Umbilical cord (tissue), 2 donors: ENCODE measurements at places on chromosomes 7 and 10. TPM values are rescaled to one million over a fixed set of nuclear protein-coding genes. Genes with fewer than 3 reads are reported as not detected.

OR2A7 gene
- not detected for total RNA-seq

FAM25G gene
- total RNA-seq: not detected

LIPF gene
- total RNA-seq: 5.5 TPM

TMEM196 gene
- total RNA-seq: 14.9 TPM

CDNF gene
- not detected for total RNA-seq

LIPJ gene
- 4.1 TPM for total RNA-seq

ELAPOR2 gene
- 9.4 TPM for total RNA-seq

GRCh38 chr10:78650122-78650521, 418.6 kb upstream of the ZMIZ1 start:
- DNase-seq: no peak

- DNase-seq: peak; percentile 6
Measured at GRCh38 chr10:128125416-128125943, 743 bp downstream of the MKI67 start.

- no peak for DNase-seq
Measured at GRCh38 chr10:88865281-88865876, 13.7 kb upstream of the ANKRD22 start.

DNA sequence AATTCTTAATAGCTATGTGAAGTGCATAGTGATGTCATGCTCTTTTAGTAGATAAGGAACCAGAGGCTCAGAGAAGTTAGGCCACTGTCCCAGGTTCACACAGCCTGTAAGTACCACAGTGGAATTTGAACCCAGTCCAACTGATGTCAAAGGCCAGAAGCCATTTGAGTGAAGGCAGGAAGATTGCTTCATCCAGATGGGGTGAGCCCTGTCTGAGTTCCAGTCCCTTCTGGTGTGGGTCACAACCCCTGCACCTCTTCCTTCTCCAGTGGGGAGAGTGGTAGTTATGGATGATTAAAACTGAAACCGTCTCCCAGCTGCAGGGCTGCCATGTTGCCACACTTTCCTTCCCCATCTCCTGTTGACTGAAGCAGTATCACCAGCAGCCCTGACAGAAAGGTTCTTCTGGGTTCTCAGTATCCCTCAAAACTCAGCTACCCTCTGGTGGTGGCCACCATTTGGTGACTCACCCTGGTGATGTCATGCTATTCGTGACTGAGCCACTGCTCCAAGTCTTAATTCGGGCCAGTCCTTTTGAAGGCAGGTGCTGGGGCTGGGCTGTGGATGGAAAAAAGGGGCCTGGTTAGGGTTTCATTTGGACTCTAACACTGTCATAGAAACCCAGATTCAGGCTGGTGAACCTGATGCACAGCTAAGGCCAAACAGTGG, 1.5 kb upstream of the C10orf95 start:
- no peak for DNase-seq

DNA sequence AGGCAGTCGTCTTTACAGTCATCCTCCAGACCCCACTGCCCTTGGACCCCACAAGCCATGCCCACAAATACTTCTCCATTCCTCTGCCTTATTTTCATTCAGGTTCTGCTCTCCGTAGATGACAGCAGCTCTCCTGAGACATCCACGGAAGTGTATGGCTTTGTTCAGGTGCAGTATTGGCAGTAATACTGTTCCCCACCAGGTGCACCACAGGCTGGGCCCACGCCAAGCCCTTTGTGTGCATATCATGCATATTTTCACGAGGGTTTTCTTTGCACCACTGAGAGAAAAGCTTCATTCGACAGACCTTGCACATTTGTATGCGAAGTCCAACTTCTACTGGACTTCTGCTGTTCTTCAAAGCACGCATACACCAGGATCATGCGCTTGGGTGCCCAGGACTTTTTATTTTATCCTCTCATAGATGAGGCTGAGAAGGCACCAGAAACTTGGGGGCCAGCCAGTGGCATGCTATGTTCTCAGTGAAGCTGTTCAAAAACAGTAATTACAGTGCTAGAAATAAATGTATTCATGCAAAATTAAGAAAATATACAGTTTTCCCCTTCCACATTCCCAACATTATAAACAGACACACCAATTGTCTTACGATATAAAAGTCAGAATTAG, 37.8 kb upstream of the PITRM1 start:
- DNase-seq: no peak

DNA sequence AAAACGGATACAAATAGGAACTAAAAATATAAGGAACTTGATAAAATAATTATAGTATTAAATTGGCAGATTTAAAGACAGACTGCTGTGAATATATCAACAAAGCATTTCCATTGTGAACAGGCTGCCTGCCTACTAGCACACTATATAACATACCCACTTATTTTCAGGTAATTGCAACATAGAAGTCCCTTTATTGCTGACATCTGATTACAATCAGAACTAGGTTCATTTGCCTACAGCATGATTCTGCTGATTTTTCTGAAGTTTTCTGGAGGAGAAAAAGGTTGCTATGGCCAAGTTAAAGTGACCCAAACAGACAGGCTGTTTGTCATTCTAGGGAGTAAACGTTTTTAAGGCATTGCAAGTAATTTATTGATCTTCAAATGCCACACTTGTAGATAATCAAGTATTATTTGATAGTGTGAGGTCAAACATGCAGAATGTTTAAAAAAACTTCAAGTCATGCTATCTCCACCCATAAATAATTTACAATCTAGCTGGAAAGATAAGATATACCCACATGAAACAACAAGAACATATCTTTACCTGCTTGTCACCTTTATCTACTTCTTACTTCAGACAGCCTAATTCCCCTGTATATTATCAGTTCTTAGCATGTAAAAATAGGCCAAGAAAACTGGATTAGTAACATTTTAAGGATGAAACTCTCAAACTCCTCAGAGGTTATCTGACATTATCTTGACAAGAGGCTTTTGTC, 40.5 kb downstream of the MTPN start:
- DNase-seq: peak; percentile 39

DNA sequence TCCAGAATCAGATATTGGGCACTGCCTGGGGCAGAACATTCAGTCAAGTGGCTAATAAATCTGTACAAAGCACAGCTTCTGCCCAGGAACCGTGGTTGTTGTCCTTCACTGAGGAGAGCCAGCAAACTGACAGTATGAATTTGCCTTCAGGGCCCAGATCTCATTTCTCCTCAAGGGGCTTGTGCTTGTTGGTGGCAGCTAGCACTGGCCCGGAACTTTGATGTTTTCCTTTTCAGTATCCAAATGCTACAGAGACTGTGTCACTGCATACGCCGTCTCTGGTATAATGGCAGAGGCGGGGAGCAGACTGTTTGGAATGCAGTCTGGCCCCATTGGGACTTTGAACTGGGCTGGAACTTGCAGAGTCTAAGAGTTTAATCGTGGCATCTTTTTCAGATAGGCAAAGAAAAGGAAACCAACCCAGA, 30.4 kb upstream of the ADD3 start:
- DNase-seq: peak; percentile 61

- DNase-seq: no peak
Measured at GRCh38 chr7:38283107-38283506, 9.7 kb upstream of the TARP start.

- no peak for DNase-seq
Measured at GRCh38 chr10:46019177-46019528, 11.3 kb downstream of the NCOA4 start.

- no peak for DNase-seq
Measured at GRCh38 chr10:1257274-1257673, 201.1 kb downstream of the WDR37 start.

GRCh38 chr7:135901585-135902540, 75.3 kb downstream of the MTPN start:
- no peak for DNase-seq

GRCh38 chr7:139441961-139442360, 41.5 kb downstream of the KLRG2 start:
- DNase-seq: peak; percentile 64

GRCh38 chr10:75592791-75593643, 161.6 kb downstream of the LRMDA start:
- DNase-seq: peak; percentile 61

DNA sequence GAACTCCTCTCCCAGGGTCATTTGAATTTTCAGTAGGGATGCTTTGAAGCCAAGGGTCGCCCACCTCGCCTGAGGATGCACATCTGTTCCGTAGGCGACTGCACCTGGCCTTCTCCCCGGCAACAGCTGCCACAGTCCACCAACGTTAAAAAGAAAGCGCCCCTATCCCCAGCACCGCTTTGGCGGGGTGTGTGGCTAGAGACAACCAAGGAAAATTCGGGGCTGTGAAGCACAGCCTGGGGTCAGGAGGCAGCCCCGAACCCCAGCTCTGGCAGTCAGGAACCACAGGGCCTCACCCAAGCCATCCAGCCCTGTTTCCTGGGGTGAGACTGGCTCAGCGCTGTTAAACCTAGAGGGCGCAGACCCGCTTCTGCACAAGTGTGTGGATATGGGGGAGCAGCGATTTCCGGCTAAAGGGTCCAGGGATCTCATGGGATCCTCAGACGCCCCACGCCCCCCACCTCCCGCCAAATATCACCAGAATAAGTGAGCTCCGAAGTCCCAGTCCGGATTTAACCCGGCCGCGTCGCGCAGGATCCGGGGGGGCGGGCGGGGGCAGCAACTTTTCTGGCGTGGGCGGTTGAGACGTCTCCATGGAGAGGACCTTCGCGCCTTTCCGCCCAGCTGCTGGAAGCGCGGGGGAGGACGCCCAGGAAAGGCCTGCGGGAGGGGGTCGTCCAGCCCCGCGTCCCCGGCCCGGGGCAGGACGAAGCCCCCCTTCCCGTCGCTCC, 822 bp downstream of the ZC3HAV1L start:
- DNase-seq: peak; percentile 38

GRCh38 chr10:97278491-97278989, 13.9 kb downstream of the ARHGAP19 start:
- peak; percentile 82 for DNase-seq

DNA sequence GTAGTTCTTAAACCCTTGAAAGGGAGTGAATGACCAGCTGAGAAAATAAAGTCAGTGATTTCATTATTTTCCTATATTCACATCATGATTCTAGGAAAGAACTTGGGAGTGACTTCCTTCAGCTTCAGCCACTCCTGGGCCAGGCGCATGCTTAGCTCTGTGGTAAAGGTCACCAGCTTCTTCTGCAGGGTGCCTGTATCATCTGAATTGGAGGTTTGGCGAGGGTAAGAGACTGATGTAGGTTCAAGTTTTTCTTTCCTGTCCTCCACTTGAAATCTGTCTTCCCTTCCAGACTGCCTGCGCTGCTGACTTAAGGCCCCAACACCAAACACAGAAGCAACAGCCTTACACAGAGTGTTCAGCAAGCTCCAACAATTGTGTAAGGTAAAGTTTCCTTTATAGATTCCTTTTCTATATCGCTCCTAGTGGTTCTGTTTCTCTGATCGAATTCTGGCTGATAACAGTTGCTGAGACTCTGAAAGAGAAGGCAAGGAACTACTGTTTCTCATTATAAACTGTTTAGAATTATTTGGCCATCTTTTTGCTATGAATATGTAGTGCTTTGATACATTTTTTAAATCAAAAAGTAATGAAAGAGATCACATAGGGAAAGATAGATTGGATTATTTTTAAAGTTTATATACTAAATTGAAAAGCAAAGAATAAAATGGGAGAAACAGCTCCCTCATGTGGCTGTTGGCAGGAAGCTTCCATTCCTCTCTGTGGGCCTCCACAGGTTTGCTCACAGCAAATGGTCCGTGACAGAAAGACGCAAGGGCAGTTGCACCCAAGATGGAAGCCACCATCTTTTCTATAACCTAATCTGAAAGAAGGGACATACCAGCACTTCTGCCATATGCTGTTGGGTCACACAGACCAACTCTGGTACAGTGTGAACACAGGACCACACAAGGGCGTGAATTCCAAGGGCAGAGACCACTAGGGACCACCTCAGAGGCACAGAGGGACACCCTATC, 14.0 kb downstream of the GATAD1 start:
- peak; percentile 25 for DNase-seq

GRCh38 chr7:2814946-2815874, 28.9 kb downstream of the GNA12 start:
- no peak for DNase-seq

GRCh38 chr10:96664563-96664962, 55.8 kb downstream of the PIK3AP1 start:
- DNase-seq: no peak

- no peak for DNase-seq
Measured at GRCh38 chr7:91206361-91206960, 57.8 kb upstream of the FZD1 start.

- DNase-seq: no peak
Measured at GRCh38 chr10:72162978-72163377, 52.8 kb upstream of the ANAPC16 start.

- no peak for DNase-seq
Measured at GRCh38 chr7:33400214-33400538, 270.8 kb downstream of the BBS9 start.

GRCh38 chr10:28903736-28904135, 226.4 kb downstream of the BAMBI start:
- no peak for DNase-seq

- DNase-seq: no peak
Measured at GRCh38 chr10:103683851-103684250, 171.5 kb downstream of the SH3PXD2A start.

DNA sequence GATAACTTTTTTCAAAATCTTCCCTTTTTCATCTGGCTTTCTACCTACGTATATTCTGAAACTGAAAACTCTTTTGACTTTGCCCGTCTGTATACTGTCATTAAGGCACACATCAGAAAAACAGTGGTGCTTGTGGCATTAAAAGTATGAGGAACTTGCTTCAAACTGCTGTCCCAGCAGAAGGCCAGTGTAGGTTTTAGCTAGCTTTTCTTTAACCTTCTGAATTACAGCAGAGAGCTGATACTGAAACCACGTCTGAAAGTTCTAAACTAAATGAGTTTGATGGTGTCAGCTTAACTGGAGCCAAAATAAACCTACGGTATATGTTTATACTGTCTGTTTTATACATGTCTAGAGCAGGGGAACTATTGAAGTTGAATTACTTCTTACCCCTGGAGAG, 283.4 kb downstream of the TFEC start:
- DNase-seq: peak; percentile 60

GRCh38 chr10:31099664-31100063, 68.0 kb upstream of the ZNF438 start:
- no peak for DNase-seq
